ENCODE measurements at places on chromosomes 5 and 9. TPM values are rescaled to one million over a fixed set of nuclear protein-coding genes. Genes with fewer than 3 reads are reported as not detected.

GRCh38 chr5:72368271-72368670 lies 48.1 kb downstream of the PTCD2 start:
- H3K4me3 ChIP-seq = no peak overlapping the region
- peaks cover 11% of the 10 kb centered on the region for H3K4me1 ChIP-seq
- no peaks in the 10 kb centered on the region for H3K27me3 ChIP-seq
- no peak overlapping the region for H3K27ac ChIP-seq

GRCh38 chr9:22105005-22105722 lies 96.1 kb upstream of the CDKN2B start:
- no peak for DNase-seq
- H3K27me3 ChIP-seq = no peaks in the 10 kb centered on the region
- H3K36me3 ChIP-seq = no peaks in the 10 kb centered on the region
- peaks cover 15% of the 10 kb centered on the region for H3K4me1 ChIP-seq
- H3K27ac ChIP-seq = no peak overlapping the region

GRCh38 chr5:39717176-39717897 lies 292.6 kb upstream of the DAB2 start:
- H3K27me3 ChIP-seq = no peaks in the 10 kb centered on the region
- no peaks in the 10 kb centered on the region for H3K36me3 ChIP-seq
- no peak overlapping the region for H3K4me3 ChIP-seq
- no peak overlapping the region for H3K27ac ChIP-seq
- DNase-seq = no peak

- H3K4me1 ChIP-seq = no peaks in the 10 kb centered on the region
- no peaks in the 10 kb centered on the region for H3K27me3 ChIP-seq
- H3K36me3 ChIP-seq = no peaks in the 10 kb centered on the region
These were observed 1649.8 kb downstream of the EFNA5 start for GRCh38 chr5:106020894-106021293.

DNA sequence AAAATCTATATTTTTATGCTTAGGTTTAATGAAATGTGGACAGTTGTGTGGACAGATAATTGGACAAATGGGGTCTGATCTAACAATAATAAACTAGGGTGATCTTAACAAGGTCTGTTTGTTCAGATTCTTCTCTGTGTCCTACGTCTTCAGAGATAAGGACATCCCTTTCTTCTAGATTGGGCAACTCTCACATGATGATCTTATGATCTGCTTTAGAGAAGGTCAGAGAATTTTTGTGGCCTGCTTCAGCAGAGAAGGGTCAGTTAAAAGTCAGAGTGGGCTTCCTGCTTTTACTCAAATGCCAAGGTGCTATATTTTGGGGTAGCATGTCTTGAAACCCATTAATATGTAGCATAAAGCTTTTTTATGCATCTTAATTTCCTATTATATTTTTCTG lies 63.8 kb upstream of the RGMB start:
- DNase-seq = no peak
- no peaks in the 10 kb centered on the region for H3K4me1 ChIP-seq
- H3K4me3 ChIP-seq = no peak overlapping the region
- no peaks in the 10 kb centered on the region for H3K36me3 ChIP-seq

GRCh38 chr5:151673421-151673820 lies 13.3 kb downstream of the SPARC start:
- H3K4me1 ChIP-seq = no peaks in the 10 kb centered on the region
- H3K27ac ChIP-seq = no peak overlapping the region
- no peak overlapping the region for H3K4me3 ChIP-seq
- H3K36me3 ChIP-seq = no peaks in the 10 kb centered on the region
- DNase-seq = no peak

- no peak overlapping the region for H3K4me3 ChIP-seq
- H3K27ac ChIP-seq = no peak overlapping the region
- H3K36me3 ChIP-seq = no peaks in the 10 kb centered on the region
- H3K4me1 ChIP-seq = no peaks in the 10 kb centered on the region
These were observed 95.0 kb downstream of the PCSK5 start for GRCh38 chr9:75985515-75985914.

GRCh38 chr5:123117989-123118388 lies 28.9 kb downstream of the PRDM6 start:
- no peak overlapping the region for H3K4me3 ChIP-seq
- no peaks in the 10 kb centered on the region for H3K4me1 ChIP-seq
- peaks cover 19% of the 10 kb centered on the region for H3K27me3 ChIP-seq
- H3K36me3 ChIP-seq = no peaks in the 10 kb centered on the region
- no peak for DNase-seq

DNA sequence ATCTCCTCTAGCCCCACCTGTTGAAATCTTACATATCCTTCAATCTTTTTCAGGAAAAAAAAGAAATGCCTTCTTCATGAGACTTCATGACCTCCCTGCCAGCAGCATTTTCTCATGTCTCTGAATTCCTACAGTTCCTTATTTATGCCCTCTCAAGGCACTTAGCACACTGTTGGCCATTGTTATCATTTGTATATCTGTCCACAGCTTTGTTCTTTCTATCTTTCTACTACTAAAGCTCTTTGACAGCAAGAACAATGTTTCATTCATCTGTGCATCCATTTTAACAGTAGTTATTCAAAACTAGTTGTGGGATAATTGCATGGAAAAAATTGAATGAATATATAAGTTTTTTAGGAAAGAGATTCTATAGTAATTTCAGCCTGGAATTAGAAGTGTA lies 20.9 kb upstream of the GZMA start:
- no peak overlapping the region for H3K4me3 ChIP-seq
- DNase-seq = no peak
- no peak overlapping the region for H3K27ac ChIP-seq
- H3K4me1 ChIP-seq = no peaks in the 10 kb centered on the region
- H3K36me3 ChIP-seq = no peaks in the 10 kb centered on the region

DNA sequence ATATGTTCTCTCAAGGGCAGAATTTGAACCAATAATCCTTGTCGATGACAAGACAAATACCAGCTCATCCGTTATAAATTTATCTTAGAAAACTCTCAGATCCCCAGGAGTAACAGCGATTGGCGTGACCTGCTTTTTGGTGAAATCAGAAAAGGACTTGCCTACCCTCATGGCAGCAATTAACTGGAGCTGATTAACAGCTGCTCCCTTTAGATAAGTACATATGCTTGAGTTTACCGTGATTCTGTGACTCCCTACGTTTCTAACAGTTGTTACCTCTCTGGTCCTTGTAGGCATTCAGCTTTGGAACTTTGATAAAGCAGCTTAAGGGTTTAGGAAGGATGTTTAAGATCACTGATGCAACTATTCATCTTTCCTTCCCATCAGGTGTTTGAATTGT lies 2.6 kb downstream of the INVS start:
- no peak for DNase-seq
- H3K4me3 ChIP-seq = no peak overlapping the region

DNA sequence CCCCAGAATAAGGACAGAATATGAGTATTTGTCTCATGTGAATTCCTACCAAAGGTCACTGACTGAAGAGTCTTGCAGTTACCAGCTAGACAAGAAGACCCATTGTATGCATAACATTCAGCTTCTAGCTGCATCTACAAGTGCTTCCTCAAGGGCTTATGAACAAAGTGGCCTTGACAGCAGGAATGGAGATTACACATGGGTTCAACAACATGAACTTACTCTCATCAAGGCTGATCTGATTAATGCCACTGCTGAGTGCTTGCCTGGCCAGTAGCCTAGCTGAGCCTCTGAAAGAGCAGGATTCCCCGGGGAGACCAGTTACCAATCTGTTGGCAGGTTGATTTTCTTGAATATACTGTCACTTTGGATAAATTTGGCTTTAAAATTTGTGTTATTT lies 76.7 kb upstream of the CHD1 start:
- H3K4me3 ChIP-seq = peak overlapping the region; percentile 44
- DNase-seq = no peak
- peaks cover 28% of the 10 kb centered on the region for H3K4me1 ChIP-seq
- no peaks in the 10 kb centered on the region for H3K27me3 ChIP-seq

DNA sequence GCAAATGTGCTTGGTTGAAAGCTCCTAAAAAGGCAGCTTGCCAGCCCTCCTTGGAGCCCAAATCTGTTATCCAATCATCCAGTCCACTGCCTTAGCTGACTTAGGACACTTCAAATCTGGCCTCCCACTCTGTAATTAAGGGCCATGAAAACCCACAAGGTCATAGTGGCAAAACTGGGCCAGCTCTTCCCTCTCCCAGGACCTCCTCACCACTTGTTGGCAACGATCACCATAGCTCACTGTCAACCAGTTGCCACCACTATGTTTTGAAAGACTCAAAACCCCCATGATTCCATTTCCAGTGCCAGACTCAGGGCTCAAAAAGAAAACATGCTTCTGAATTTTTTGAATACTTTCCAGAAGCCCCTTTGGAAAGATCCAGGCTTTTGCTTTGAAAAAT lies 107.5 kb downstream of the NREP start:
- no peaks in the 10 kb centered on the region for H3K36me3 ChIP-seq
- no peak overlapping the region for H3K27ac ChIP-seq
- no peaks in the 10 kb centered on the region for H3K27me3 ChIP-seq
- H3K4me3 ChIP-seq = no peak overlapping the region

DNA sequence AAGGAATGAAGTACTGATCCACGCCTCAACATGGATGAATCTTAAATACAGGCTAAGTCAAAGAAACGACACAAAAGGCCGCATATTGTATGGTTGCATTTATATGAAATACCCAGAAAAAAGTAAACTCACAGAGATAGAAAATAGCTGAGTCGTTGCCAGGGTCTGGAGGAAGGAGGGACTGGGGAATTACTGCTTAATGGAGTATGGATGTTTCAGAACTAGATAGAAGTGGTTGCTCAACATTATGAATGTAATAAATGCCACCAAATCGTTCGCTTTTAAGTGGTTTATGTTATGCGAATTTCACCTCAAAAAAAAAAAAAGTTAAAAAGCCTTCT lies 784 bp upstream of the MSANTD3 start:
- peaks cover 17% of the 10 kb centered on the region for H3K4me1 ChIP-seq
- H3K36me3 ChIP-seq = peaks cover 4% of the 10 kb centered on the region
- H3K27ac ChIP-seq = peak overlapping the region; percentile 91
- H3K27me3 ChIP-seq = peaks cover 4% of the 10 kb centered on the region
- DNase-seq = no peak

- no peaks in the 10 kb centered on the region for H3K27me3 ChIP-seq
- no peak overlapping the region for H3K27ac ChIP-seq
- H3K36me3 ChIP-seq = no peaks in the 10 kb centered on the region
- no peaks in the 10 kb centered on the region for H3K4me1 ChIP-seq
- no peak for DNase-seq
These were observed 92.7 kb downstream of the KIF4B start for GRCh38 chr5:155106221-155106620.

DNA sequence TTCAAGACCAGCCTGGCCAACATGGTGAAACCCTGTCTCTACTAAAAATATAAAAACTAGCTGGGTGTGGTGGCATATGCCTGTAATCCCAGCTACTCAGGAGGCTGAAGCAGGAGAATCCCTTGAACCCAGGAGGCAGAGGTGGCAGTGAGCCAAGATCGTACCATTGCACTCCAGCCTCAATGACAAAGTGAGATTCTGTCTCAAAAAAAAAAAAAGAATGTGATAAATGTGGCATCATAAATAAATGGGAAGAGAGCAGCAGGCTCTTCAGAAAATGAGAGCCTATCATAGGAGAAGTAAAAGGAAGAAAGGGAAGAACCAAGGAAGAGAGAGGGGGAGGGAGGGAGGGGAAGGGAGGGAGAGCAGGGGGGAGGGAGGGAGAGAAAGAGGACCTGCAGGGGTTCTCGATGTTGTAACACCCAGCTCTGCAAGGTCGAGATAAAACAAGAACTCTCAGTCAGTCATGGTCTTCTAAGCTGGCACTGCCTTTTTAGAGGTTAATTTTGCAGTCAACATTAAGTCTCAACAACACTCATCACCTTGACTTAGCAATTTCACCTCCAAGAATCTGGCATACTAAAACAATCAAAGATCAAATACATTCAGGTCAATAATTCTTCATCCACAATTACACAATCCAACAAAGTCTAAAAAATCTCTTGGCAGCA lies 68.7 kb upstream of the SIMC1 start:
- no peaks in the 10 kb centered on the region for H3K4me1 ChIP-seq
- no peak for DNase-seq
- H3K27ac ChIP-seq = no peak overlapping the region
- no peak overlapping the region for H3K4me3 ChIP-seq
- no peaks in the 10 kb centered on the region for H3K36me3 ChIP-seq
- H3K27me3 ChIP-seq = peaks cover 23% of the 10 kb centered on the region

- H3K27me3 ChIP-seq = no peaks in the 10 kb centered on the region
- DNase-seq = peak; percentile 8
- H3K4me3 ChIP-seq = no peak overlapping the region
- H3K4me1 ChIP-seq = no peaks in the 10 kb centered on the region
- no peaks in the 10 kb centered on the region for H3K36me3 ChIP-seq
- H3K27ac ChIP-seq = no peak overlapping the region
These were observed 80.3 kb downstream of the ADAMTS2 start for GRCh38 chr5:179264783-179265513.

DNA sequence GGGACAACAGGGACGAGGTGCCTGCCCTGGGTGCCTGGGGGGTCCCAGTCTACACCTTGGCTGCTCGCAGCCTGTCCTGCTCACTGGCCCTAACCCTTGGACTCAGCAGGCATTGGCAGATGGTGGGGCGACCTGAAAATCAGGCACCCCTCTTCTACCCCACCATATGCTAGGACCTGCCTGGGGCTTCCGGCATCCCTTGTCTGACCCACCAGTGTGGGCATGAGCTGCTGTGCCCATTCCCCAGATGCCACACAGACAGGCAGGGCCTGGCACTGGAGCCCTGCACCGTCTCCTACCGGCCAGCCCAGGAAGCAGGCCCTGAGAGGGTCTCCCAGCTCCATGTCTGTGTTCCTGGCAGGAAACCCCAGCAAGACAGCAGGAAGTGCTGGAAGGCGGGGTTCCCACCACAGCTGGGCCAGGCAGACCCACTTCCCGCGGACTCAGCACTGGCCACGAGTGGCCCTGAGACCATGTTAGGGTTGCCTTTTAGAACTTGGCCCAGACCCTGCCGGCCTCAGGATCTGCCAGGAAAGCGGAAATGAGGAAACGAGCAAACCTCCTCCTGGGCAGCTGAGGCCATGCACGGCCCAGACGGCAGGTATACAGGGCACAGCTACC lies 3.1 kb downstream of the NINJ1 start:
- H3K4me1 ChIP-seq = peaks cover 38% of the 10 kb centered on the region
- H3K4me3 ChIP-seq = no peak overlapping the region
- no peaks in the 10 kb centered on the region for H3K36me3 ChIP-seq
- H3K27me3 ChIP-seq = no peaks in the 10 kb centered on the region

The ADAMTSL1 gene
- not detected for total RNA-seq

The DRD1 gene
- not detected for total RNA-seq

The LCN12 gene
- 2.4 TPM for total RNA-seq

The TAF11L11 gene
- not detected for total RNA-seq

The LCN10 gene
- 15.9 TPM for total RNA-seq

The PCDHB11 gene
- total RNA-seq = not detected

The IRX2 gene
- total RNA-seq = not detected

The MXD3 gene
- 7.6 TPM for total RNA-seq

The PLAC8L1 gene
- 0.37 TPM for total RNA-seq

The NRG2 gene
- total RNA-seq = not detected

The NTRK2 gene
- total RNA-seq = 0.10 TPM

The GABRB2 gene
- 0.29 TPM for total RNA-seq

The CTNND2 gene
- total RNA-seq = not detected

Measured in activated B cell treated with CpG ODN at 0.5 μM for 24 hours (primary cell).